ENCODE measurements at places on chromosomes 2 and 18.

DNA sequence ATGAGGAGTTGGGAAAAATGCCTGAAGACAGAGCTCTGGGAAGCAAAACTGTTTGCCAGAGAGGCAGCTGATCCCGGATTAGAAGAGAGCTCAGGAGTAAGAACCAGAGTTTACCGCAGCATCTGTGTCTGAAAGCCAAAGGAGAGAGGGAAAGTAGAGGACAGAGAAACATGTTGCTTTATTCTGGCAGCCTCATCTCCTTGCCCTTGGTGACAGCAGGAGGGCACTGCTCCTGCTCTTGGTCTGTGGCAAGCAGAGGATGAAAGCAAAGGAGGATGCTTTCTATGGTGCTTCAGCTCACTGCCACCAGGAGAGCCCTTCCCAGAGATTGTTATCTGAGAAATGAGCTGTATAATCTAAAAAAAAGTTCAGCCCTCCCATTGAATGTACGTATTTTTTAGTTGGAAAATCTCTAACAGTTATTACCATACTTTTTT is 7.7 kb downstream of the SLC1A4 start:
- peak; percentile 65 for DNase-seq

DNA sequence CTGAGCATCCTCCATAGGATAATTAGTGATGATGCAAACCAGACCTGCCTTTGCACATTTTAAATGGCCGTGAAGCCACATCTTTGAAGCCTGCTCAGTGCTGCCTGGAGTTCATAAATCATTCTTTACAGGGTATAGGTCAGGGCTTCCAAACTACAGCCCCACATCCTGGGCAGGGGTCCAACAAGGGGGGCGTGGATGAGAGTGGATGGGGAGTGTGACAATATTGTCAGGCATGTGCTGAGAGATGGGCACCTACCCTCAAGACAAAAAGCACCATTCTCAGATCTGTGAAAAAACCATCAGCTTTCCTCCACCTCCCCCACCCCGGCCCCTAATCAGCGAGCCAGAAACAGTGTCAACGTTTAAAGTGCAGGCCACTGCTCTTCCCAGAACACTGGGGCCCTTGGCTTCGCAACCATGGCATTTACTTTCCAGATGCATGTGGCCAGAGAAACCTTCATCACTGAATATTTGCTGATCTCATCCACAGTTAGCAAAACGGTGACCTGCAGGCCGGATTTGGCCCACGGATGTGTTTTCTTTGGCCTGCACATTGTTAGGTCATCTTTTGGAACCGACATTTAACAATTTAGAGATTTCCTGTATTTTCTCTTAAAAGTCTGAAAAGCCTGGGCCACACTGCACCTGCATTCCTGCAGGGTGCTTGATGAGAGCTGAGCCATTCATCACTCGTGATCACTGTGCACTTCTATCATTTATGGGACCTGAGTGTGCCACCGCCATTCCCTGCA is 130.7 kb downstream of the ANKRD44 start:
- peak; percentile 61 for DNase-seq

- no peak for DNase-seq
Measured at GRCh38 chr2:207291625-207292252, 126.0 kb upstream of the KLF7 start.

DNA sequence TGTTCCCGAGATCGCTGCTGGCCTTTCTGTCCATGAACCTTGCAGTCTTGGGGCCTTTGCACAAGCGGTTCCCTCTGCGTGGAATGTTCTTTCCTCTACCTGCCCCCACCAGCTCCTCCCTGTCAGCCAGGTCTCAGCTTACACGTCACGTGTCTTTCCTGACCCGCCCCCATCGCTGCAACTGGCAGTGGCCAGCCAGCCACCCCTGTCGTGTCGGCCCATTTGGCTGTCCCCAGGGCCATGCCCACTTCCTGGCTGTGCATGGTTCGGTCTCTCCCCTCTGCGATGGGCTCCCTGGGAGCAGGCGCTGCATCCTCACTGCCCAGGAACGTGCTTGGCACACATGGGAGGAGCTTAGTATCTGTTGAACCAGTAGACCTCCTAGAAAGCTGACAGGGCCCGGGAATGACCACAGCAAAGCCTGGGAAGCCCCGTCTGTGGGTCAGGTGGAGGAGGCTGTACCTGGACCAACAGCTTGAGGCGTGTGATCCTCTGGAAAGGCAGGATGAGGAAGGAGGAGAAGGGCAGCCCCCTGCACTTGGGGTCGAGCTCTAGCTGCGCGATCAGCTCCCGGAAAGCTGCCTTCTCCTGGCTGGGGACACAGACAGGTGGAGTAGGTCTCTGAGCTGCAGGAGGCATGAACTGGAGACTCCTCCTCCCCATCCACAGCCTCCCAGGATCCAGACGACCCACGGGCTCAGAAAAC is 21.0 kb downstream of the SNORC start:
- DNase-seq, result no peak

- no peak for DNase-seq
Measured at GRCh38 chr18:57050310-57050949, 96.5 kb upstream of the BOD1L2 start.

DNA sequence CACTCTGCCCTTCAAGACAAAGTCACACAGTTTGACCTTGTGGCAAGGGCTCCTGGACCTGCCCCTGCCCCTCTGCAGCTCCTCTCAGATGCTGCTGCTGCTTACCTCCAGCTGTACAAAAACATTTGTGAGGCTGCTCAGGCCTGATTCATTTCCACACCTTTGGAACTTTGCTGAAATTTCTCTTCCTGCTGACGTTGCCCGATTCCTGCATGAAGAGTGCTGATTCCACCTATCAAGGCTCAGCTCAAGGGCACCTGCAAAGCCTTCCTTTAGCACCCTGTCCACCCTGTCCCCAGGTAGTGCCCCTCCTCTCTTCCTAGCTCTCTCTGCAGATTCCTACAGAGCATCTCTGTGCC is 738.3 kb upstream of the HS6ST1 start:
- no peak for DNase-seq

DNA sequence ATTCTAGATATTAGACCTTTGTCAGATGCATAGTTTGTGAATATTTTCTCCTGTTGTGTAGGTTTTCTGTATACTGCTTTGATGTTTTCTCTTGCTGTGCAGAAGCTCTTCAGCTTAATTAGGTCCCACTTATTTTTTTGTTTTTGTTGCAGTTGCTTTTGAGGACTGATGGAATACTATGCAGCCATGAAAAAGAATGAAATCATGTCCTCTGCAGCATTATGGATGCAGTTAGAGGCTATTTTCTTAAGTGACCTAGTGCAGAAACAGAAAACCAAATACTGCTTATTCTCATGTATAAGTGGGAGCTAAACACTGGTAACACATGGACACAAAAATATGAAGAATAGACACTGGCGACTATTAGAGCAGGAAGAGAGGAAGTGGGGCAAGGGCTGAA is 155.0 kb upstream of the HNMT start:
- DNase-seq, result no peak

DNA sequence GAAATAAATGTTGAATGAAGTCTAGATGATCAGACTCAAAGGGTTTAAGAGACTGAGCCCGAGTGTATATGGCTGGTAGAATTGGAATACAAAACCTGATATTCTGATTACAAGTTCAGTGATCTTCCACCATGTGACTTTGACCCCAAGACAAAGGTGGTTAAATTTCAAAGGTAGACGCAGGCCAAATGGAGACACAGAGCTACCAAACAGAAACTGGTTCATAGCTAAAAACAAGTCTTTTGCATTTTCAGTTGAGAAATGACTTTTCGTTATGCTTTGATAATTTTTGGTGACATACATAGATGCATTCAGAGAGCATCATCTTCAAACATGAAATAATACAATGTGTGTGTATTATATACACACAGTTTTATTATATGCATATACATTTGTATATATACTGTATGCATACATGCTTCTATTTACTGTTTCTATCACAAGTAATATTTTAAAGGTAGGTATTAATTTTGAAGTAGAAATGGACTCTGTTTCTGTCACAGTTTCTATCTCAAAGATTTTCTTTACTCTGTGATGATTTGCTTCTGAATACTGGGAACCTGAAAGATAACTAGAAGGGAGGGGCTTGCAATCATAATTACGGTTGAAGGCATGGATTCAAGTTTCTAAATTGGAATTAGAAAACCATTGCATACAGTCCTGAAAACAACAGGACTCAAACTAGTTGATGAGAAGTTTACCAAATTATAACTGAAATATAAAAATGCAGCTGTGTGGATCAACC is 142.3 kb downstream of the ABCA12 start:
- DNase-seq, result no peak

DNA sequence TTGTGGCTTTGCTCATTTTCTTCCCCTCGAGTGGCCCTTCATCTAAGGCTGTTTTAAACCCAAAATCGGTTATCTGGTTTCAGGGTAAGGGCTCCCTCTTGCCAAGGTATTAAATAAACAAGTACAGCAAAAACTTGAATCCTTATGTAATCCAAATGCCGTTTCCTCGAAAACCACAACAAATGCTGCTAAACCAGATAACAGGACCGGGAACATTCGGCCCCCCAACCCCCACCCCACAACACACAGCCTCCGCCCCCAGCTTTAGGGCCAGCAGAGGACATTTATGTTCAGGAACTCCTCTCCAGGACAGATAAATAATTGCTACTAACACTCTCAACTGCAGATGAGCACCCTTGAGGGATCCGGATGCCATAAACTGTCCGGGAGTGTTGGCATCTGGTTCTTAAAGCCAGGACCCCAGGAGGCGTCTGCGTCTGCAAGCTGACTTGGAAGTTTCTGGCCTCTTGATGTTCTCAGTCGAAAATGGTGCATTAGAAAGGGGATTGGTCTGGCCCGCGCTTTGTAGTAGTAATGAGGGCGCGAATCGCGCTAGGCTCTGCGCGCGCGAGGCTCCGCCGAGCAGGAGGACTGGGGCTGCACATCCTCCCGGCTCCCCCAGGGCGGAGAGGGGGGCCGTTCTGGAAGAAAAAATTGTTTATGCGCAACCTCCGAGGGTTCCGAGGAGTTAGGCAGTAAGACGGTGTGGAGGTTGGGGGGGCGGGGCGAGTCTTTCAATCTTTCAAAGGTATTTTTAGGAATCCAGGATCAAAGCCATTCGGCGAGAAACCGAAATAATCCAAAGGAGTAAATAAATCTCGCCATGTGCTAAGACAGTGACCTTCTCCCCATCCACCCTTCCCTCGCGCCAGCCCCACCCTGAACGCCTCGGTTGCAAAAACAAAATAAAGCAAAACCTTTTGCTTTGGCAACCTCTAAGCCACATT is 3.9 kb upstream of the ID2 start:
- peak; percentile 84 for DNase-seq

DNA sequence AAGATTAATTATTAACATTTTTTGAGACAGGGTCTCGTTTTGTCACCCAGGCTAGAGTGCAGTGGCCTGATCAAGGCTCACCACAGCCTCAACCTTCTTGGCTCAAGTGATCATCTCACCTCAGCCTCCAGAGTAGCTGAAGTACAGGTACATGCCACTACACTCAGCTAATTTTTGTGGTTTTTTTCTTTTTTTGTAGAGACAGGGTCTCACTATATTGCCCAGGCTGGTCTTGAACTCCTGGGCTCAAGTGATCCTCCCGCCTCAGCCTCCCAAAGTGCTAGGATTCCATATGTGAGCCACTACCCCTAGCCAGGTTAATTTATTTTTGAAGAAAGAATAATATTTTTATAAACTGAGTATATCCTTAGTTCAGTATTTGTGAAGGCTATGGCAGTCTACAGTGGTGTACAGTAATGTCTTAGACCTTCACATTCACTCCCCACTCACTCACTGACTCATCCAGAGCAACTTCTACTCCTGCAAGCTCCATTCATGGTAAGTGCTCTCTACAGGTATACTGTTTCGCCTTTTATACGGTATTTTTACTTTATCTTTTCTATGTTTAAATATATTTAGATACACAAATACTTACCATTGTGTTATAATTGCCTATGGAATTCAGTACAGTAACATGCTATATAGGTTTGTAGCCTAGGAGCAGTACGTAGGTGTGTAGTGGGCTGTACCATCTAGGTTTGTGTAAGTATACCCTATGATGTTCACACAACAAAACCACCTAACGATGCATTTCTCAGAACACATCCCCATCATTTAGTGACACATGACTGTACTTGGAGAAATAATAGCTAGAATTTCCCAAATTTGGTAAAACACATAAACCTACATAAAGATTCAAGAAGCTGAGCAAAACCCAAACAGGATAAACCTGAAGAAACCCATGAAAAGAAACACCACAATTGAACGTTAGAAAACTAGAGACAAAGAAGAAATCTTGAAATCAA is 38.6 kb downstream of the MGAT4A start:
- DNase-seq, result no peak

- no peak for DNase-seq
Measured at GRCh38 chr2:129904532-129905446, 74.7 kb upstream of the RAB6C start.

- peak; percentile 49 for DNase-seq
Measured at GRCh38 chr2:238260883-238261282, 21.0 kb upstream of the HES6 start.

DNA sequence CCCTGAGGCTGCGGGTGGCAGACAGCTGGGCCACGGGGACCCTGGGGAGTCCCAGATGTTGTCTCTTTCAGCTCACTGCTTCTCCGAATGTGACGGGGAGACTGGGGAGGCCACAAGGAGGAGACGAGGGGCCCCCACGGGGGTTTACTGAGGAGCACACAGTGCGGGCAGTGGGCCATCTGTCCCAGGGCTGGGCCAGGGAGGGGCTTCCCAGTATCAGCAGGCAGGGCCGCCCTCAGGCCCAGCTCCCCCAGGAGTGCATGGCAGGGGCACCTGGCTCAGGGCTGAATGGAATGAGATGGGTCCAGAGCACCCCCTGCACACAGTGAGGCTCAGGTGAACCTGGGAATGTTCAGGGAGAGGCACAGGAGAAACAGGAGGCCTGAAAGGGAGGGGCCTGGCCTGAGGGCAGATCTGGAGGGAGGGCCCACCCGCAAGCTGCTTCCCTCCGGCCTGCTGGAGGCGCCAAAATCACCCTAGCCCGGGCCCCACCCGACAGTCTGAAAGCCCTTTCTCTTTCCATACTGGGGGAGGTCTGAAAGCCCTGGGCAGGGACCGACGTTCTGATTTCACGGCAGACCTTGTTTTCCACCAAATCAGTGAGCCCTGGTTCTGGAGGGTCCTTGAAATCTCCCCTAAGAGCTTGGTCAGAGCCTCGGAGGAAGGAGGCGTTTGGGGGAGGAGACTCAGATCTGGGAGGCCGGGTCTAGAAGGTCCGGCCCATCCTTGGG is 35.5 kb upstream of the PTMA start:
- DNase-seq, result peak; percentile 71

- no peak for DNase-seq
Measured at GRCh38 chr2:160934263-160934662, 226.0 kb upstream of the TANK start.

DNA sequence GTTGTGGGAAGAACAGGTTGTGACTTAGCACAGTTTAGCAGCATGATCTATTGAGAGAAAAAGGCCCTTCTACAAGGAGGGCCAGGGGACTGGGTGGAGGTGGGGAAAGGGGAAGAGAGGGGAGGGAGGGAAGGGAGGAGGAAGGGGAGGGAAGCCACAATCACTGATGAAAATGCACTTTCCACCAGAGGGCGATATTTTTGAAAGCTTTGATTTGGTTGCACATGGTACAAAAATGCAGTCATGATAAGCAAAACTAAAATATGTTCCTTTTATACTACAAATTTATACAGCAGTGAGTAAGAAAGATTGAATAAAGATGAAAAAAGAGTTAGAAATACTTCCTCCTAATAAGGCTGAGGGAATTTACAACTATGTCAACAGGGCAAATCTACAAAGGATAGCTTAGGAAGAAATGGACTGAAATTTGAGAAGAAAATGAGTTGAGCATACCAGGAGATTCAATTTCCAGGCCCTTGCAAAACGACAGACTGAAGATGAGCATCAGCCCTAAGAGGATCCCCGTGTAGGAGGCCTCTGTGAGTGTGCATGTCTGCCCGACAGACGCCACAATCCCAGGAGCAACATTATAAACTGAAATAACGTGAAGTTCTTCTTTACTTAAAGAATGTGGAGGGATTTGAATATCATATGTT is 17.2 kb downstream of the SH3YL1 start:
- DNase-seq, result peak; percentile 52
